ENCODE measurements at places on chromosomes 7 and 10. TPM values are rescaled to one million over a fixed set of nuclear protein-coding genes. Genes with fewer than 3 reads are reported as not detected.

GRCh38 chr7:84372712-84373111 lies 178.1 kb upstream of the SEMA3A start:
- ATAC-seq = no peak

- ATAC-seq = no peak
Observed at GRCh38 chr7:31082017-31082416, 29.9 kb downstream of the ADCYAP1R1 start.

DNA sequence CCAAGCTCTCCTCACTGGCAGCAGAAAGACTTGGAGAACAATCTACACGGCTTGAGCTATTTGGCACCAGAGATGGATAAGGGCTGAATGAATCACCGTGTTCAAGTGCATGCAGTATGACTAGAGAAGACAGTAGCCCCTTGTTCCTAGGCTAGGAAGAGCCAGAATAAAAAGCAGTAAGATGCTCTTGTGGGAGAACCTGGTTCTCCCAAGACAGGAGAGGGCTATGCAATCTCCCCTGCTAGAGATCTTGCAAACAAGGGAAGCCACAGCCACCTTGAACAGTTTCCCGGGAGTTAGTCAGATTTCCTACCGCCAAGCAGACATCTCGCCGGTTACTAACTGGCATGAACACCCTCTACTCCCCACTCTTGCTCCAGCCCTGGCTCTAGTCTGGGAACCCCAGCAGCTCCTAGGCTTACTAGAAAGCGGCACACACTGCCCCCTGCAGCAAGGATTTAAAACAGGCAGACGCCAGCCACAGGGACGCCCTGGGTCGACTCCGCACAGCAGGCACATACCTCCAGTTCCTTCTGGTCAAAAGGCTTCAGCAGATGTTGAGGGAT lies 107.3 kb downstream of the SMURF1 start:
- ATAC-seq = peak; percentile 54

- ATAC-seq = peak; percentile 62
Observed at GRCh38 chr10:120514035-120514620, 57.1 kb downstream of the PLPP4 start.

GRCh38 chr7:136290351-136290750 lies 313.2 kb upstream of the MTPN start:
- no peak for ATAC-seq

Gene CADPS2
- 2.8 TPM for total RNA-seq

GRCh38 chr10:88409236-88409635 lies 173.9 kb downstream of the RNLS start:
- no peak for ATAC-seq

DNA sequence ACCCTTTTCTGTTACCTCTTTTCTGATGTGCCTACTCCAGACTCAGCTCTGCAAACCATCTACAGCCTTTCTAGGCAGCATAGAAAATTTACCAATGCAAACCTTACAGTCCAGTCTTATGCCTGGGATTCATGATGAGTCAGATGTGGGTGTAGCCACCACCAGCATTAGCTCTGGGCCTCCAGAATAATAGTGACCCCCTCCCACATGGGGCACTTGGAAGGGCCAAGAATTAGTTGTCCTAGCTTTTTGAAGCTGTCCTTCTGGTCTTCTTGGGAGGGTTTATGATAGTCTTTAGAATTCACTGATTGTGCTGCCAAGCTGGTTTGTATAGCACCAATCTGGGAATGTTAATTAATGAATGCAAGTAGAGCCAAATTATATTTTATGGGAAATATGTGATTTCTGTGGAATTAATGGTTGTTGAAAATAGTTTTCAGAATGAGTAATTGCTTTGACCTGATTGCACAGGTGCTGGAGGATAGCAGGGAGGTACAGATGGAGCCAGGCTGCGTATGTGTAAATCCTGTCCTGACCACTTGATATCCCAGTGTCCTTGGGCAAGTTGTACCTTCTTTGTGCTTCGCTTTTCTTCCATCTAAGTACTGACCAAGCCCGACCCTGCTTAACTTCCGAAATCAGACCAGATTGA lies 94.8 kb downstream of the CPED1 start:
- ATAC-seq = peak; percentile 58

Gene PAX4
- not detected for total RNA-seq

GRCh38 chr7:3300221-3300650 lies 816 bp upstream of the SDK1 start:
- ATAC-seq = peak; percentile 27

Gene KIF11
- total RNA-seq = 2.4 TPM

DNA sequence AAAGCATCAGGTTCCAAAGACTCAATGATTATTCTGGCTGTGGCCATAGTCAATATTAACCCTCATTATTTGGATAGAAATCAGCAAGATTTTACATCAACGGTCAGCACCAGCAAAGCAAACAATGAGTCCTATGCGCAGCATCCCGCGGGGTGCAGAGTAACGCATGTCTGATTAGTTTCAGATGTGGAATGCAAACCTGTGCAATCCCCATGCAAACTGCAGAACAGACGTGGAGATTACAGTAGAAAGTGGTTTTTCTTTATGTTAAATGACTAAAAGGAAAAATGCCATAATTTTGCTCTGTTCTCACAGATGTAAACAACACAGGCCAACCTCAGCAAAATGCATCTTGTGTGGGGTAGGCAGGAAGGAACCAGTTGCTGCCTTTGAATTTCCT lies 258.1 kb upstream of the GRB10 start:
- ATAC-seq = peak; percentile 95

DNA sequence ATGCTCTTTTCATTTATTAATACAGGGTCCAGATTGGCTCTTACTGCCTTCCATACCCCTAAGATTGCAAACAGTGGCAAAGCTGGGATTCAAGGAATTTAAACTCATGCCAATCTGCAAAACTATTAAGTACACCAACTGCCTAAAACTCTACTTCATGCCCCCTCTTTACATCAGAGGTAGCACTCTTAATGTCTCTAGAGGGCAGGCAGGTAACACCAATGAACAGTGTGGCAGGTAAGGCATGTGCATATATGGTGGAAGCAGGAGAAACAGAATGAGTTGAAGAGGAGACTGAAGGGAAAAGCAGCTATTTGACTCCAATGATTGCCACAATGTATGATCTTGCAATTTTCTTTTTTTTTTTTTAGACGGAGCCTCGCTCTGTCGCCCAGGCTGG lies 156.7 kb downstream of the BTAF1 start:
- no peak for ATAC-seq

- ATAC-seq = no peak
Observed at GRCh38 chr10:32253821-32254220, 93.1 kb downstream of the EPC1 start.

- ATAC-seq = no peak
Observed at GRCh38 chr10:122021828-122022227, 32.9 kb downstream of the TACC2 start.

Gene KLHDC10
- 29.2 TPM for total RNA-seq

Gene IDI2
- not detected for total RNA-seq

DNA sequence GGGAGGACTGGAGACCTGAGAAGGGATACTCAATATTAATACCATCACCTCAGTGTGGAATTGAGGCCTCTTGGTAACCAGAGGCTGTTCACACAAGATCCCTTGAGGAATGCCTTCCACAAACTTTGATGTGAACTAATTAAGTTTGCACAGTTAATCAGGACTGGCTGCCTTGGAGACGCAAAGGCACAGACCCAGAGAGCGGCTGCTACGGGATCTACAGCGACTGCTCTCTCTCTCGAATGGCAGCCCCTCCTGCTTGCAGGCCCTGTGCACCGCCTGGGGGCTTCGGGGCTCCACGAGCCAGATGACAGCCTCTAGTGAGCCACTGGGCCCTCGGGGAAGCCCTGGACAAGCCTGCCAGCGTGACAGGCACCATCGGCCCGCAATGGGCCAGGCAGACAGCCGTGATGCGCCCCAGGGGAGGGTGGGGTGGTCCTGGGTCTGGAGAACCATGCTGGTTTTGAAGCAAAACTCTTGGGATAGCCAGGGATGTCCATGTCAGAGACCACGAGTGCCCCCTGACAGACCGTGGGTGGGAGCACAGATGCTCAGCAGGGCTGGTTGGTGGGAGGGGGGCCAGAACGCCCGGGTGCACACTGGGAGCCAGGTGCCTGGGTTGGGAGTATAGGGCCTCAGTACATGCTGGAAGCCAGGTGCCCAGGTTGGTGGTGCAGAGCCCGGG lies 195.6 kb downstream of the ELFN1 start:
- ATAC-seq = peak; percentile 27

DNA sequence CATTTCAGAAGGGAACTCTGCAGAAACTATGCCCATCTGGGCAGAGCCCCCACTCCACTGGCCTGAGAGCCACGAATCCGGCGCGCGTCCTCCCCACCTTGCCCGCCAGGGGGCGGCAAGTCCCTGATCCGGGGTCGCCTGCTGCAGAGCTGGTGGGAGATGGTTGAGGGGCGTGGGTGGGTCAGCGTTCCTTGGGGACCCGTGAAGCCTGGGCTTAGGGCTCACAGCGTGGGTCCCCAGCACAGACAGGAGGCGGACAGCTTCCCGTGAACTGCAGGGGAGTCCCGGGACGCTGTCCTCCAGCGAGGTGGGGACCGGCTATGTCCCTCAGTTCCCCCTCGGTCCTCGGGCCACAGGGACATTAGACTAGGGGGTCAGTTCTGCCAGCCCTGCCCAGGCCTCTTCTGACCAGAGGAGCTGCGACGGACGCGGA lies 585 bp upstream of the POP7 start:
- peak; percentile 78 for ATAC-seq

DNA sequence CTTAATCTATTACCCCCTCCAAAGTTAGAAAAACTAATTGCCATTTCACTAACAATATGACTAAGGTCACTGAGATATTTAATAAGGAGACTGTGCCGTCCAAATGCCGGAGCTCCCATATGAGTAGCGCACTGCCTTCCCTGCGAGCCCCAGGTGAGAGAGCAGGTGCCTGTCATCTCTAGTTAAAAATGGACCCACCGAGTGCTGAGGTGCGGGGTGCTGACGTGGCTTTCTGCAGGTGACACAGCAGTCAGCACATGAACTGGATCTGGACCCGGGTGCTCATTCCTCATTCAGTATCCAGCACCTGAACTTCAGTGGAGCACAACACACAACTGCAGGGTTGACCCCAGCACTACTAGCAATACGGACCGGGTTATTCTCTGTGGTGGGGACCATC lies 138.0 kb upstream of the NPS start:
- no peak for ATAC-seq

DNA sequence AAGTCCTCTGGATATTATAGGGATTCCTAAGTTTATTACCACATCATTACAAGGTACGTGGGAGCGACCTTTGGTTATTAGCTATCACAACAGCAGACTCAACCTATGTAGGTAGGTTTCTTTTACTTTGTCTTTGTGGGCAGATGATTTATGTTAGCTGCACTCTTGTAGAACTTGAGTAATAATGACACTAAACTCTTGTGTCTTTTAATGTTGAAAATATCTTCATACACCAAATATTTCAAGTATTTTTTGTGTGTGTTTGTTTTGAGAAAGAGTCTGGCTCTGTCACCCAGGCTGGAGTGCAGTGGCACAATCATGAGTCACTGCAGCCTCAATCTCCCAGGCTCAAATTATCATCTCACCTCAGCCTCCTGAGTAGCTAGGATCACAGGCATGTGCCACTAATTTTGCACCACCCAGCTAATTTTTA lies 19.2 kb upstream of the SUPV3L1 start:
- ATAC-seq = no peak

Gene ADAM8
- 0.94 TPM for total RNA-seq

Gene CPSF4
- total RNA-seq = 69.5 TPM

- ATAC-seq = no peak
Observed at GRCh38 chr7:106635411-106635810, 25.5 kb downstream of the CCDC71L start.

Gene MYPN
- total RNA-seq = not detected

DNA sequence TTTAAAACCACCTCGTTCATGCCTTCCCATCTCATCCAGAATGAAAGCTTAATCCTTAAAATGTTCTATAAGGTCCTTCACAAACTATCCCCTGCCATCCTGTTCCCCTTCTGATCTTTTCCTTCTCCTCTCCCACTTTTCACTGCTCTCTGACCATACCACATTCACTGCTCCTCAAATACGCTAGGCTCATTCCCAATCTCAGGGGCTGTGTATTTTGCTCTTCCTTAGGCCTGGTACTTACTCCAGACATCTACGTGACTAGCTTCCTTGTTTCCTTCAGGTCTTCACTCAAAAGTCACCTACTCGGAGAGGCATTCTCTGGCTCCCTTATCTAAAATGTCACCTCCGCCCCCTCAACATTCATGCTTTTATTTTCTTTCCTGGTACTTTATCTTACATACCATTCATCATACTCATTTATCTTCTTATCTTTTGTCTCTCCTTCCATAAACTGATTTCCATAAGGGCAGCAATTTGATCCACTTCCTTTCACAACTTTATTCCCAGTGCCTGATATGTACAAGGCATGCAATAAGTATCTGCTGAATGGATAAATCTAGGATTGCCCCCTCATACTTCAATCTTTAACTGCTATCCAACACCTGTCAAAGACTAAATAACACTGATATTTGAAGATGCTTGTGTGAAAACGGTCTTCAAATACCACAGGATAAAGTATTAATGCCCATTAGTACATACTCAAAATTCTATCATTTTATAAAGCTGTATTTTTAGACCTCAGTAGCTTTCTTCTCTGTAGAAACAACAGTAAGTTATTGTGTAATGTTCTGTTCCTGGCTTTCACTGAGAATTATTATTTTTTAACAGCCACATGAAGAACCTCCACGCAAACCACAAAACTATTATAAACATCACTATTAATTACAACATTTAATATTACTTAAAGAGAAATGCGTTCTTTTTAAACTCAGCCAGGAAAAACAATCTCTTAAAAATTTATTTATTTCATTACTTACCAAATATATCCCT lies 27.0 kb downstream of the JMJD1C start:
- no peak for ATAC-seq

GRCh38 chr7:39608278-39608677 lies 15.1 kb upstream of the RALA start:
- ATAC-seq = no peak

Gene PPA1
- 168 TPM for total RNA-seq

DNA sequence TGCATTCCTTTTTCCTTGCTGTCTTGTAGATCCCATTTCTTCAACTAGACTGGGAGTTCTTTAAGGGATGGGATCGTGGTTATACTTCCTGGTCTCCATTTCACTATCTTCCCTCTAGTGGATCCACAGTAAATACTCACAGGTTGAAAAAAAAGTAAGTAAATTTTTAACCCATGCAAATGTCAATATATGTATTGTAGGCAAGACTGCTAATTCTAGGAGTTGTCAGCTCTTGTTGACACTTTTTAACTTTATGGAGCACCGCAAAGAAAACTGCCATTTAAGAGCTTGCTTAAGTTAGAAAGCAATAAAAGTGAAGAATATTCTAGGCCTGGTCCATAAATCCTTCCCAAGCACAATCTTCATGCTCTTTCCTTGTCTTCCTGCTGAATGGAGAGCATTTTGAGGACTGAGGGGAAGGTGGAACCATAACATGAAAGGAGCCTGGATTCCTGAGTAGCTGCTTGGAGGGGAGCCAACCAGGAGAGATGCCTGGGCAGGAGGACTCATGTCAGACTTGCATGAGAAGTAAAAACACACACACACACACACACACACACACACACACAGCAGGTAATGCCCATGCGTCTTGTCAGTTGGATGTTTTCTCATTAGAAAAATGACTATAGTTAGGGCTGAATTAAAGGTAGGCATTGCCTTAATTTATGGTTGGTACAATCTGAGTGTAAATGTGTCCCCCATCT lies 32.2 kb downstream of the VWA2 start:
- no peak for ATAC-seq

Gene SORCS1
- total RNA-seq = 17.0 TPM

GRCh38 chr10:50452603-50453002 lies 171.2 kb downstream of the SGMS1 start:
- ATAC-seq = no peak

Gene TSPAN15
- 3.1 TPM for total RNA-seq

Gene ADAMTS14
- total RNA-seq = 0.16 TPM
